Muscle of arm (tissue), 14 donors: ENCODE measurements at places on chromosomes 11 and 22.

- no peak for DNase-seq
These were observed 37.7 kb downstream of the MOB2 start for GRCh38 chr11:1448882-1449281.

DNA sequence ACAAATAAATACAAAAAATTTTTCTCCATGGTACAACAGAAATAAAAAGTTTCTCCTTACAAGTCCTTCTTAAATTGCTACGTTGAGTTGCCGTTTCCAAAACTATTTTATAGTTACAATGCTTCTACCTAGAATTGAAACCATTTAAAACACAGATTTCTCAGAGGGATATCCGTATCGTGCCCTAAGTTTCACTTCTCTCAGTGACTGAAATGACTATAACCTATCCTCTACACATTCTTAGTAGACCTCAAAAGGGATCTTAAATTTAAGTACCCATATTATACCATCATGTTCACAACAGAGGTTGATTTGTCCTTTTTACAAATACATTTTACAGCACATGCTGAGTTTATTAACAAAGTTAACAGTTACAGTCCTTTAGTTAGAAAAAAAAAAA, 44.1 kb downstream of the USP28 start:
- DNase-seq = no peak

DNA sequence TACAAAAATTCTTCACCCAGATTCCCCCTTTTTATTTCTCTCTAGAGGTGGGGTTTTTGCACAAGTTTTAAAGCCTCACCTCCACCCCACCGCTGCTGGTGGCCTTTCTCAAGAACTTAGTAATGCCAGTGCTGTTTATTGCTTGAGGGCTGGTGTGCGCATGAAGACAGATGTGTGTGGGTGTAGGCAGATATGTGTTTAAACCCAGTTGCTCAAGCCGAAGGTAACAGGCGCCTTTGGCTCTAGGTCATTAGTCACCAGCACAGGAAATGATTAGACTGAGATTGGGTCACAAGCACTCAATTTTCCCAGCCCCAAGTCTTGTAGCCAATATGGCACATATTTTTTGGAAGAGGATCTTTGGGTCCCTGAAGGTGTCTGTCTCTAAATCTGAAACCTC, 2.7 kb upstream of the CLMP start:
- DNase-seq = no peak

DNA sequence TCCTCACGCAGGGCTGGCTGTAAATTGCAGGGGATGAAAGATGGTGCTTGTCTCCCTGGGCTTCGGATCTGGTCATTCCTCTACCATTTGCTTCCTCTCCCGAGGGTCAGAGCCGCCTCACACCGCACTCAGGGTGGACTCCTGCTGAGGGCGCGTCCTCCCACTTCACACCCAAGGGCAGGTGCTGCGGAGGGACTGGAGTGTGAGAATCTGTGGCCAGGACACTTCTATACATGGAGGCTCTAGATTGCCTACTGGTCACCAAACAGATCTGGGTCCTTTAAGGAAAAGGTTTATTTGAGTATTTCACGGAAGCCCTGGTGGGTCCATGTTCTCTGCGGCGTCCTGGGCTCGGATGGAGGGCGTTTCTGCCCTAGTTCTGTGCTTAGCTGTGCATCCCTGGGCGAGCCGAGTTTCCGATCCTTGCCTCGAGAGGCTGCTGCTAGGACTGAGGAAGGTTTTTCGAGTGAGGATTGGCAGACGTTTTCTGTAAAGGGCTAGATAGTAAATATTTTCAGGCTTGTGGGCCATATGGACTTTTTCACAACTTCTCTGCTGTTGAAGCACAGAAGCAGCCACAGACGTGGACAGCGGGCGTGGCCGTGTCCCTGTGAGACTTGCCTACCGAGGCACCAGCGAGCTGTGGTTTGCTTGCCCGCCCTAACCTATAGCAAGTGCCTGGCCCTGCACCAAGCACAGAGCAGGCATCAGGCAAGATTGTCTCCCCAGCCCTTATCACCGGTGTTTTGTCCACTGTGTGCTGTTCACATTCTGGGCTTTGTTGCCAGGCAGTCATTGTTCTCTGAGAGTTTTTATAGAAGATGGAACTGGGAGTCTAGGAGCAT, 279.0 kb downstream of the TBC1D22A start:
- no peak for DNase-seq

DNA sequence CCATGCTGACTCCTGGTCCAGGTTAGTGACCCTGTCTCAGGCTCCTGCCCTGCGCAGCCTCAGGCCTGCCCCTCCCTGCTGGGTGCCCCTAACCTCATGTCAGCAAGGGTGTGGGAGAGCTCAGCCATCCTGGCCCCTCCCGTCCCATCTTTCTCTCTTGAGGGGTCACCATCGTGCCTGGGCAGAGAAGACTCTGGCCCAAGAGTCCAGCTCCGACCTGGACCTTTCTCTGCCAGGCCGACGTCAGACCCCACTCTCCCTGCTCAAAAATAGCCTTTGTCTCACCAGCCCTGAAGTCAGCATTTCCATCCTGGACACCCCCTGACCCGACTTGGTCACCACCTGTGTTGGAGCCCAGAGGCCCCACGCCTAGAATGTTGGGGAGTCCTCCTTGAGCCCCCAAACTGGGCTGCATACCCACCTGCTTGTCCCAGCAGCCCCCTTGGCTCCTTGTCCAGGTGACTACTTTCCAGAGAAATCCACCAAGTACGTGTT, 4.9 kb downstream of the SCGB1C1 start:
- DNase-seq = no peak

DNA sequence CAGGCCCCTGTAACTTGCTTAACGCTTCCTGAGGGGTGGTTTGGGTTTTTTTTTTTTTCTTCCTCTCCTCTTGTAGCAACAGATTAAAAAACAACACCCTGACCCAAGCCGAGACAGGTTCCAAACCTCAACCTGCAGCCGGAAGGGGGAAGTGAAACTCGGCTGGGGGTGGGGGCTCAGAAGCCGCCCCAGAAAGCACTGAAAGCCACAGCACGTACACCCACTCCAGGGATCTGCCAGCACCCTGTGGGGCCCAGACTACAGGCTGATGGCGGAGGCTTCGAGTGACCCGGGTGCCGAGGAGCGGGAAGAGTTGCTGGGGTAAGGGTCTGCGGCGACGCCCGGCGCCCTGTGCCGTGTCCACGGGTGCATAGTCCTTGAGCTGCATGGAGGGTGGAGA, at the start of gene LSP1:
TSS of gene LSP1 (plus strand) at position 208 of the 400 bp plus-strand sequence. CDS start at position 269, 61 bp downstream.
- DNase-seq = no peak

DNA sequence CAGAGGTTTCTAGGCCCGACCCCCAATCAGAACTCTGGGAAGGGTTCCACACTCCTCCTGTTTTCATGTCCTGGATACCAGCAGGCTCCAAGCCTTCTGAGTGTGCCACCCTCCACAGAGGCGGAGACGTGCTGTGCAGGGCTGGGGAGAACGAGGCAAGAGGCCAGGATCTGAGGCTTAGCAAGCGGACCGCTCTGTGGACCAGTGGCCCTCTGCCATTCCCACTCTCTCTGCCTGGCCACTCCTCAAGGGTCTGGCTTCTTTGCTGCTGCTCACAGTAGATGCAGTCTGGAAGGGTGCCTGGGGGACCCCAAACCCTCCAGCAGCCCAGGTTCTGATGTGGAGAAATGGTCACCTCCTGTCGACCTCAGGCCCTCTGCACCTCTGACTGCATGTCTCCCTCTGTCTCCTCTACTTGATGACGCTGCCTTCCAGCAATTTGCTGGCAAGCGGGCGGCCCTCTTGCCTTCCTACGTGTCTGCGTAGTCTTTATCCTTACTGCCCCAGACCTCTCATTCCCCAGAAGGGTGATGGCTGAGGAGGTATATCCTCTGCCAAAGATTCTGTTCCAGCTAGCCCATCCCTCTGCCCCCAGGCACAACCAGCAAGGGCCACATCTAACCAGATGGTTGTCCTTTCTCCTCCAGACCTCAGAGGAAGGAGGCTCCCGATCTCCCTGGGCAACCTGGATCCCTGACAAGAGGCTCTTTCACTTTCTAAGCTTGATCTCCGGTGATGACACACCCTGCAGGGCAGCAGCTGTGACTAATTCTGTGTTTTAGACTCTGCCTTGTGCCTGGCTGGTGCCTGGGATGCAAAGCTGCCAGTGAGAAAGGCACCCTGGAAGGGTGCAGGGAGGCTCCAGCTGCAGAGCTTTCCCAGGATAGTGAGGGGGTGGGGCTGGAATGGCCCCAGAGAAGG, 87.3 kb downstream of the NAT10 start:
- DNase-seq = peak; percentile 59
